ENCODE measurements at places on chromosomes 12 and 14.

GRCh38 chr12:40942326-40942725 lies 245.8 kb upstream of the PDZRN4 start:
- DNase-seq = no peak

GRCh38 chr14:100031506-100032281 lies 33.5 kb upstream of the EVL start:
- DNase-seq = no peak

GRCh38 chr12:114963846-114964245 lies 279.9 kb upstream of the TBX3 start:
- no peak for DNase-seq

DNA sequence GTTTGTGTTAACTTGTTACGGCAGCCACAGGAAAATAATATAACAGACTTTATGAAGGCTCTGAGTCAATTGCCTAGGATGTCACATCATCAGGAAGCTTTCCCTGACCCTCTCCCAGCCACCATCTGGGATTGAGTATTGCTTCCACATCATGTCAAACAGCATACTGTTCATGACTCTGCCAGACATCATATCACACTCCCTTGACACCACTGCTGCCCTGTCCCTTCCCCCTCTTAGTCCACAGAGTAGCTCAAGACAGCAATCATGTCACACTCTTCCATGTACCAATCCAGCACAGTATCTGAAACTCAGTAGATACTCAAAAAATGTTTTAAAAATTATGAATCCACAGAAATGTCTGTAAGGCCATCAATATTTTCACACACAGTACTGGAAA lies 168.0 kb downstream of the PIK3C2G start:
- no peak for DNase-seq

- DNase-seq = no peak
These were observed 118.8 kb downstream of the KCNK10 start for GRCh38 chr14:88204221-88204620.

DNA sequence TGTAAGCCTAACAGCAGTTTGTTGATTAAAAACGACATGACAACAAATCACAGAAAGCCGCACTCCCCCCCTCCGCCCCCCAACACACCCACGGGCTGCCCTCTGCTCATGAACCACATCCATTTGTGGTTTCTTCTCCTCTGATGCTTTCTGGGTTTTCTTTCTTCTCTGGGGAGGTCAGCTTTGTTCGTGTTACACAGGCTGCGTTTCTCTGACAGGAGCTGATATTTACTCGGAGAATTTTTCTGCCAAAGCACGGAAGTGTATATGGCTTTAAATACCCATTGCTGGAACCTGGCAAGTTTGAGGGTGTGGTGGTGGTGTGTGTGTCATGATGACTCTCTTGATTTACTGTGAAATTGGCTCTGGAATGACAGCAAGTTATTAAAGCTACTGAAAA lies 883.7 kb upstream of the TMEM132C start:
- DNase-seq = no peak

DNA sequence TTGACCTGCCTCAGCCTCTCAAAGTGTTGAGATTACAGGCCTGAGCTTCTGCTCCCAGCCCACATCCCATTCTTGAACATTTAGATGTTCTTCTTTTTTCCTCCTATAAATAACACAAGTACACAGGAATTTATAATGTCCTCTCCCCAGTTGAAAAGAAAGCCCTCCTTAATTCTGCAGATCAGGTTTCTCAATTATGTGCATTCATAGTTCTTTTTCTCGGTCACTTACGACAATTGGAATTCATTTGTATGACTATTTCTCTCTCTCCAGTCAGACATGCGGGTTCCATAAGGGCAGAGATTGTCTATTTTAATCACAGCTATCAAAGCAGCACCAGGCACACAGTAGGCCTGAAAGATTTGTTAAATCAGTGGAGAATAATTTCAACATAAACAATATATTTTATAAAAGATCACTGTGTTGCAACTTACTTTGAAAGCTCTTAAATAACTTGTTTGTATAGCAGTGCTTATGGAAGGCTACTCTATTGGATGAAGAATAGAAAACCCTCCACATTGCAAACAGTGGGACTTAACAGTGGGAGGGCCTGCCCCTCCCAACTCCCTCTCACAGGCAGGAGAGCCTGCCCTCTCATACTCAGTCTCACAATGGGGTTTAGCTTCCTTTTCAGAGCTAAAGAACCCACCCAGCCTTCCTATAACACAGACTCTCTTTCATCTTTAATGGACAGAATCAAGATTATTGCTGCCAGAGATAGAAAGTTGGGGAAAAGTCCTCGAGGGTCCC lies 84.1 kb upstream of the TRAF3 start:
- no peak for DNase-seq

DNA sequence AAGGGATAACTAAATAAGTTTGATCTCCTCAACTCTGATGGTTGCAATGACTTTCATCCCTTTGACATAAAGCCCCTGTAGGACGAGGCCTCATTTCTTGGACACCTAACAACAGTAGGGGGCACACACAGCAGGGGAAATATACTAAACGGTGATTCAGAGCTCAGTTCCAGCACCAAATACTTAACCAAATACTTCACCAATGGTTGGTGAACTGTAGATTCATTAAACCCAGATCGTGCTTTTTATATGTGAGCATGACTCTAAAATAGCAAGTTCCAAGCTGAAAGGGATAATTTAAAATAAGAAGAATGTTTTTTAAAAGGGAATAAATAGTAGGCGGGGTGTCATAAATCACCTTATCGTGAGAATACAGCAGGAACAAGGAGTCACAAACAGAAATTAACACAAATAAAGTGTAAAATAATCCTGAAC lies 53.2 kb downstream of the ATG2B start:
- DNase-seq = no peak

- DNase-seq = no peak
These were observed 250.0 kb downstream of the KCNC2 start for GRCh38 chr12:74959657-74960056.

- no peak for DNase-seq
These were observed 177.7 kb upstream of the LHX5 start for GRCh38 chr12:113649256-113649830.

DNA sequence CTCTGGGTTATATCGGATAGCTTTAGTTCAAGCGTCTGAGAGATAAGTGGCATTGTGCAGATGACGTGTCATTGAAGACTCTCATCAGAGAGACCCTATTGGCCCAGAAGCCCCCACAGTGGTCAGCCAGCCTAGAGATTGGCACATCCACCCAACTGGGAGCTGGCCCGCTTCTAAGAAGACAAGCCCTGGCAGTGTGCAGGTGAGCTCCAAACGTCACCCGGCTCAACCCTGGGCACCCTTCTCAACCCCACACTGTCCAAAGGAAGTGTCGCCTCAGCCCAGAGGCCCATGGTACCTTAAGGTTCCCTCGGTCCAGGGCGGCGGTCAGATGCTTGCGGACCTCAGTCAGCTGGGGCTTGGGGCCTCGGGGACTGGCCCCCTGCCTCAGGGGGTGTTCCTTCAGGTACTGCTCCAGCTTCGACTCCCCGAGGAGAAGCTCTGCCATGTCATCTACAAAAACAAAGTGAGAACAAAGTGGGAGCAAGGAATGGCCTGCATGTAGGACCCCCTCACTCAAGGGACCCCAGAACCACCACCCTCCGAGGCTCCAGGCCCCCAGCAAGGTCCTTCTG lies 30.3 kb downstream of the TTC7B start:
- DNase-seq = no peak

DNA sequence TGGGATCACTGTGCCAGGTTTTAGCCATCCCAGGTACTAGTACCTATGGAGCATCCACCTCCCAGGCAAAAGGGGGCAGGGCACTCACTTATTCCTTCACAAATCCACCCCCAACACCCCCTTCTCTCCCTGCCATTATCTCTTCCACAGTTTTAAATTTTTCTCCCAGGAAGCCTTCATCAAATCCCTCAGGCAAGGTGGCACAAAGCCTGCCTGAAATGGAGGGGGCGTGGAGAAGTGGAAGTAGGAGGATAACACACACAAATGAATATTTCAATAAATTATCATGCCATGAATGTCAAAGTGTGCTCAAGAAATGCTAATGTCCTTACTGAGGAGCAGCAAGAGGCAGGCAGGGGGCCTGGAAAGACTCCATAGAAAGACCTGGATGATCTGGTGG lies 4.7 kb upstream of the CHST11 start:
- no peak for DNase-seq

GRCh38 chr12:101866615-101867373 lies 10.6 kb upstream of the DRAM1 start:
- DNase-seq = no peak

- DNase-seq = no peak
These were observed 15.9 kb downstream of the ANKRD13A start for GRCh38 chr12:110015132-110015531.

DNA sequence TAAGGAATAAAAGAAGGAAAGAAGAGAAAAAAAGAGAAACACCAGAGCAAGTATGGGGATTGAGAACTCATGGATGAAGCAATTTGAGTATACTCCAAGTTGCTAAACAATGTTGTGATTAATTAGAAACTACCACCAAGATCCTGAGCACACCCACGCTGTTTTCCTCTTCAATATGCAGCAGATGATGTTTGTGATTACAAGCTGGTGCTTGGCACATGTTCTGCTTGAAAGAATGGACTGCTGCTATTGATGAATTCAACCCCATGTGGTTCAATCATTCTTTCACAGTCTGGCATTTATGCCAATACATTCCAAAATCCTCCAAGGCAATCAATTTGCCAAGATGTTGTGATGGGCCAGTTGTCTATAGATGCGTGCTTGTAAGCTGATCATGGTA lies 146.8 kb downstream of the SLC2A13 start:
- no peak for DNase-seq

DNA sequence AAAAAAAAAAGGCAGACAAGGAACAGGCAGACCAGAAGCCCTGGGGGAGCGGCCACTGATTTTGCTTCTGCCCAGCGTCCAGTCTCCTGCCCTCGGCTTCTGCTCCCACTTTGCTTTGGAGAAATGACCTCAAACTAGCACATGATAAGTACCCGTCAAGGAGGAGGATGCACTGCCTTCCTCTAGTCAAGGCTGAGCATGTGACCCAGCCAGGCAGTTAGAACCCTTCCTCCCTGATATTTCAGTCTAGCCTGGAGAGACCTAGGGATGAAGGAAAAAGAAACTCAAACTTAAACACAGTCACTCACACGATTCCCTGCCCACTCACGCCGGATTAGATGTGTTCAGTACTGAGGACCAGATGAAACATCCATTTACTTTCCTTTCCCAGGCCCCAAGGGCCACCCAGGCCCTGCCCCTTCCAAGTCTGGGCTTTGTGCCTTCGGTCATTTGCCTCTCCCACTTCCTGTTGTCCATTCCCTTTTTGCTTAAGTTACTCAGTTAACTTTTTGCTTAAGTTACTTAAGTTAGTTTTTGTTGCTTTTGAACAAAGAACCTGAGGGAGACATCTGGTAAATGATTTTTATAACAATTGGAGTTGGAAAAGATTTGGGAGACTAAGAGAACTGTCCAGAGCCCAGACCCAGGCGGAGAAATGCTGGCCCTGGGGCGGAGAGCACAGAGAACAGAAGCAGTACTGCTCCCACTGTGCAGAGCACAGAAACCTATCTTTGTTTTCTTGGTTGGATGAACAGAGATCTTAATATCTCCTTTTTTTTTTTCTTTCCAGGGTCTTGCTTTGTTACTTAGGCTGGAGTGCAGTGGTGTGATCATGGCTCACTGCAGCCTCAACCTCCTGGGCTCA lies 23.0 kb upstream of the TTC7B start:
- DNase-seq = no peak

DNA sequence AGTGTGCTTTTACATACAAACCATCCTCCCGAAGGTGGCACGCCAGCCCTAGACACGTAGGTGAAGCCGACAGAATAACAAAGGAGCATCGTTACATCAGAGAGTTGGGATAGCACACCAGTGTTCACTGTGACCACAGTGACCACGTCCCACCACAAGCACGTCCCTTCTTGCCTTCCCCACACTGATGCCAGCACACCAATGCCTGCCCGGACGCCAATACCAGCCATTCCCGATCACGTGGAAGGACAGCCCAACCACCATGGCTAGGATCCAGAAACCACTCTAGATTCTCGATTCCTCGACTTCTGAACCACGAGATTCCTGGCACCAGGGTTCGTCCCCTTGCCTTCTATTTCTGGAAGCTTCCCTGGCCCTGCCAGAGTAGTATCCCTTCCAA lies 48.0 kb upstream of the GPR68 start:
- no peak for DNase-seq

DNA sequence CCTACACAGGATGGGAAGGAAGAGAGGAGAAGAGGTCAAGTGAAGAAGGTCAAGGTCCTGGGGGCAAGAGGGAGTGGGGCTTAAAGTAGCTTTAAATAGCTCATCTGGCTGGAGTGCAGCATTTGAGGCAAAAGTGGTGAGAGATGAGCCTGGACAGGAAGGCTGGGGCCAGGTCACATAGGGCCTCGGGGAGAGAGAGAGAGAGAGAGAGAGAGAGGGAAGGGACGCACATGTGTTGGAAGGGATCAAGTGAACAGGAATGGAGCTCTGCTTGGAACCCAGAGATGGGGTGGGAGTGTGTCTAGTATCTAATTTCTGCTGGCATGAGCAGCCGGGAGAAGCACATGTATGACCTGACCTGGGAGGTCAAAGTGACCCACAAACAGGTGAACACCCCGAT lies 407.5 kb downstream of the MED13L start:
- DNase-seq = no peak

- DNase-seq = no peak
These were observed 168.7 kb upstream of the PDZRN4 start for GRCh38 chr12:41019461-41019860.

- peak; percentile 60 for DNase-seq
These were observed at the start of gene GPRC5A for GRCh38 chr12:12891080-12891880. TSS of gene GPRC5A (plus strand) at chr12:12891562. CDS start at chr12:12908250, 16,688 bp downstream.

DNA sequence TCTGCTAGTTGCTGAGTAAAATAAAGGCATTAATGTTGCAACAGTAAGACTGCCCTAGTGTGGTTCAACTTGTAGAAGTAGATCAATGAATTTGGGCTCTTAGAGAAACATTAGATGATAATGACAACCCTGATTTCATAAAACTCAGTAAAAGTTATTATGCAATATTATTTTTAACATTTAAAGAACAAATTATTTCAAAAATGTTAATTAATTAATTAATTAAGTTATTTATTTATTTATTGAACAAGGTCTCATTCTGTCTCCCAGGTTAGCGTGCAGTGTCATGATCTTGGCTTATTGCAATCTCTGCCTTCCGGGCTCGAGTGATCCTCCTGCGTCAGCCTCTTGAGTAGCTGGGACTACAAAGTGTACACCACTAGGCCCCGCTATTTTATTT lies 1016.4 kb downstream of the VRK1 start:
- DNase-seq = no peak

- DNase-seq = no peak
These were observed 65.1 kb upstream of the KTN1 start for GRCh38 chr14:55514819-55515490.

DNA sequence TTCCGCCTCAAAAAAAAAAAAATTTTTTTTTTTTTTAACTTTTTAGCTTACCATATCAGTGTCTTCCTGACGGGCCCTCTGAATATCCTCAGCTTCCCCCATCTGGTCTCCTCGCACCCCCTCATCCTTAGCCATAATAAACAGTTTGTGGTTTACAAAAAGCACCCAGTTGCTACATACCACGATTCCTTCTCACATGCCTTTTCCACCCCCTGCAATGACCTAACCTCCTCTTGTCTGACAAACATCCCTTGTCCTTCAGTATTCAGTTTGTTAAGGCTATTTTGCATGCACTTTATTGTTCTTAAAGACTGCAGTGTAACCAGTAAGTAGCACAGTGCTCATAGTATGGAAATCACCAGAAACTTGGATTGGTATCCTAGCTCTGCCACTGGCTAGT lies 88.5 kb downstream of the PPM1H start:
- DNase-seq = no peak

GRCh38 chr12:43213608-43214007 lies 338.4 kb downstream of the ADAMTS20 start:
- DNase-seq = no peak
